ENCODE measurements at places on chromosomes 16 and 17.

GRCh38 chr17:41340494-41340893, 10.1 kb downstream of the KRT33A start:
- DNase-seq: no peak

DNA sequence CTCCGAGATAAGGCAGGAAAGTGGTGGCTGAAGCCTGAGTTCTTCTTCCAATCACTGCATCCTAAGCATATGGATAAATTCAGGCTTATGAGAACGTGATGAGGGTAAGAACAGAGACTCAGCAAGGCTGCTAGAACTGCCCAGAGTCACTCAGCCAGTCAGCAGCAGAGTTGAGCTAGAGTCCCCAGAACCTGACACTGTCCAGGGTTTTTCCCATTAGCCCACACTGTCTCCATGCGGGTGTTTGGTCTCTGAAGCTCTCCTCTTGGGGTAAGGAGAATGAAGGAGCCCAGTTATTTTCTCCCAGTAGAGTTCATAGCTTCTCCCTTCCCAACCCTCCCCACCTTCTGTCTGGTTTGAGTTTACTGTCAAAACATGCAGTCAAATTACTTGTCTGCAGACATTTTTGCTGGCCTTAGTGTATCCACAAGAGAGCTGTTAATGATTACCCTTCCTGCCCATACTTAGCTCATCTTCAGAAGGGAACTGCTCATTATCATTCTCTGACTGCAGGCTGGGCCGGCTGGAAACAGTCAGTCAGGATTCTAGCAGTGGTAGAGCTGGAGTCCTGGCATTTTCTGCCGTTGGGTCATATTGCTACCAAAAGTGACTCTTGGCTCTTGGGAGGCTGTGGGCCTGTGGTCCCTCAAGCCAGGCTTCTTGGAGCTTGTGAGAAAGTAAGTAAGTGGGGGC, 460.0 kb downstream of the HS3ST3B1 start:
- peak; percentile 84 for DNase-seq

- DNase-seq: no peak
Measured at GRCh38 chr17:12918142-12918541, 99.7 kb downstream of the ELAC2 start.

DNA sequence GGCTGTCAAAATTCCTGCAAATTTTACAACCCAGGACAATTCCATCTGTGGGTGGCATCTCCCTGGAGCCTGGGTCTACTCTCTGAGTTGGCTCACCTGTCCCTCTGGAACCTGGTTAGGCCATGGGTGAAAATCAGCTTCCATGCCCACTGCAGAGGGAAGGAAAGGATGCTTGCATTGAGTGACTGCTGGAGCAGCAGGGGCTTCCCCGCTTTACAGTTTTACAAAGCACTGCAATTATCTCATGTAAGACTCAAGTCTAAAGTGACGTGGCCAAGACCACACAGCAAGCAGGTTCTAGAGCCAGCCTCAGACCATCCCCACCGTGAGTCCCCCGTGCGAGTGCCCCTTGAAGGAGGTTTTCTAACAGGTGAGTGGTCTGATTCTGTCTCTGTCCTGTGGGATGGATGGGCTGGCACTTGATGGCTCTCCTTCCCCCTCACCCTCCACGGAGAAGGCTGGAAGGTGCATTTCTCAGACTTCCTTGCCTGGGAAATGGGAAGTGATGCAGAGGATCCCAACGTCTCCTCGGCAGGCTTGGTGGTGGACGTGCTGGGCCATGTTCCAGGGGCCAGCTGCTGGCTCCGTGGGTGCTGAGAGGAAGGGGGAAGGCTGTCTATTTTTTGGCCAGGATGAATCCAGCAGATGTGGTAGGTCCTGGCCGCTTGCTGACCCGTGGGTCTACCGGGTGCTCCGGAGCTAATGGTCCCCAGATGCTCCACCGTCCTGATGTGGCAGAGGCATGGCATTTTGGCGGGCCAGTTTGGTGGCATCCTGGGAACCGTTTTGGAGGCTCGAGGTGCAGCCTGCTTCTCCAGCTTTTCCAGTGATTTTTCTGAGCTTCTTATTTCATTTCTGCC, 26.3 kb upstream of the CBX4 start:
- no peak for DNase-seq

- no peak for DNase-seq
Measured at GRCh38 chr16:86961171-86961601, 356.0 kb downstream of the C16orf95 start.

DNA sequence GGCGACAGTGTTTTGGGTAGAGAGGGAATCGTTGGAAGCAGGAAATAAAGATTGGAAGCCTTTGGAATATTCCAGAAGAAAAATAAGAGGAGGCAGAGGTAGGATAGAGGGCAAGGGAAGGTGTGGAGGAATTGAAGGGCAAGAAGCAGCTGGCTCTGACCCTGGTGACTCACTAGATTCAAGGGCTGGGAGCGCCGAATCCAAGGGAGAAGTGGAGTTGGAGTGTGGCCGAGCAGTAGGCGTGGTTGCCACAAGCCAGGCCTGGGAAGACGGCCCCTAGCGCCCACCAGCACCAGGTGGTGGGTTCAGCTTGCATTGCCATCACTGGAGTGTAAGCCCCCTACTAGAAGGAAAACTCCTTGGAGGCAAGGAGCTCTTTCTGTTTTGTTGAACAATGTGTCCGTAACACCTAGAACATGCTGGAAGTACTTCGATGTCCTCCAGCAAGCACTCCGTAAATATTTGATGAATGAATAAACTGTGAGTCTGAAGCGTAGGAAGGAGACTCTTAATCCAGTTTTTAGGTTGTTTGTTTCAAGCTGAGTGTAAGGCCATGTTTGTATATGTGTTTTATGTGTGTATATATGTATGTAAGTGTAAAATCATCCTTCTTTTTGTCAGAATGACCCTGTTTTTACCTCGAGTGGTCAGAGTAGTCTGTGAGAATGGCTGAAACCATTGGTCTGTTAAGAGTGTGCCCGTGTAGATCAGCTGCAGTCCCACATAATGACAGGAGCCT, 139.5 kb downstream of the CMIP start:
- no peak for DNase-seq

- DNase-seq: no peak
Measured at GRCh38 chr17:75110234-75110937, 617 bp downstream of the ARMC7 start.

- DNase-seq: no peak
Measured at GRCh38 chr17:19537111-19537510, 3.5 kb downstream of the SLC47A1 start.

GRCh38 chr16:86200722-86201121, 301.8 kb downstream of the IRF8 start:
- DNase-seq: no peak

DNA sequence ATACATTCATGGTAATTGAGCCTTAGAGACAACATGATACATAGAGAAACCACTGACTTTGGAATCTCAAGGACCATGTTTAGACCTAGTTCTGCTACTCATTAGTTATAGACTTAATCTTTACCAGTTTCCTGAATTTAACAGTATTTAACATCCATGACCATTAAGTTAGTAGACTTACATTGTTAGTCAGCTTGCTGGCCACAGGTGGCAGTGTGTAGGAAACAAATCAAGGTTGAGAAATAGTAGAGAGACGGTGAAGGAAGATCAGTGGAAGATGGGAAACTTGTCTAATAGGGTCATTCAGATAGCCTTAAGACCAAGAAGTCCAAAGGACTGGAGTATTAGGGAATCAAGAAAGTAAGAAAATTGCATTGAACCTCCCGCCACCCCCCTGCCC, 31.0 kb downstream of the OMG start:
- no peak for DNase-seq

DNA sequence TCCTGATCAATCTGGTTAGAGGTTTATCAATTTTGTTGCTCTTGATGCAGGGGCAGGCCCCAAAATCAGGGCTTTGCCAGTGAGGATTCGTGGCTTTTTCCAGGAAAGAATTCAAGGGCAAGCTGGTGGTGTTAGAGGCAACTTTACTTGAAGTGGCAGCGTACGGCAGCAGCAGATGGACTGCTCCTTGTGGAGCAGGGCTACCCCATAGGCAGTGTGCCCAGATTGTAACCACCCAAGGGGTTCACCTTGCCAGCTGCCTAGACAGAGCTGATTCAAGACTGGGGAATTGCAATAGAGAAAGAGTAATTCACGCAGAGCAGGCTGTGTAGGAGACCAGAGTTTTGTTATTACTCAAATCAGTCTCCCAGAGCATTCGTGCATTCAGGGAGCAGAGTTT, 16.7 kb downstream of the DRC7 start:
- no peak for DNase-seq

- DNase-seq: no peak
Measured at GRCh38 chr17:74552037-74552436, 6.1 kb upstream of the CD300C start.

DNA sequence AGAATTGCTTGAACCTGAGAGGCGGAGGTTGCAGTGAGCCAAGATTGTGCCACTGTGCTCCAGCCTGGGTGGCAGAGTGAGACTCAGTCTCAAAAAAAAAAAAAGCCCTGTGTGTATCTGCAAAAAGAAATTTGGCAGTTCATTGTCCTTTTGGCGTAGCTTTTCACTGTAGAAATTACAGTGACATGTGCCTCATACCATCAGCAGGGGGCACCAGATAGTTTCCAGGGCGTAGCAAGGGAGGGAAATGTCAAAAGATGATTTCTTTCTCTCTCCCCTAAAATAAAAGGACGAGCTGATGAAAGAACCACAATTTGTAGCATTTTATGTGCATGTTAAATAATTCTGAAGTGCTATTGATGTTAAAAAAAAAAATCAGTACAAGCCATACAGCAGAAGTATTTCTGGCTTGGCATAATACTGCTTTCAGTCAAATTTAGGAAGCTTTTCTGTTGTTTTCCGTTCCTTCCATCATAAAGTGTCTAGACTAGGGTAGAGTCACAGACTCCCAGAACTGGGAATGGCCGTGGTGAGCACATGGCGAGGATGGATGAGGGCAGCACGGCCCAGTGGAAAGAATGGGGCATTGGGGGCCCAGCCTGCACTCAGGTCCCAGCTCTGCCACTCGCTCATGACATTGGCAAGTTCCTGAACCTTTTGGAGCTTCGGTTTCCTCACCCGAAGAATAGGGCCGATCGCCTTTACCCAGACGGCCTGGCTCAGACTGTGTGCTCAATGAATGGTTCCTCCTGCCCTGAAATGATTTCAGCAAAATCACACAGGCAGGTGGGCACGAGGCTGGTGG, 59.8 kb upstream of the RPH3AL start:
- DNase-seq: peak; percentile 68

GRCh38 chr16:67302970-67303369, 23.6 kb downstream of the KCTD19 start:
- no peak for DNase-seq

DNA sequence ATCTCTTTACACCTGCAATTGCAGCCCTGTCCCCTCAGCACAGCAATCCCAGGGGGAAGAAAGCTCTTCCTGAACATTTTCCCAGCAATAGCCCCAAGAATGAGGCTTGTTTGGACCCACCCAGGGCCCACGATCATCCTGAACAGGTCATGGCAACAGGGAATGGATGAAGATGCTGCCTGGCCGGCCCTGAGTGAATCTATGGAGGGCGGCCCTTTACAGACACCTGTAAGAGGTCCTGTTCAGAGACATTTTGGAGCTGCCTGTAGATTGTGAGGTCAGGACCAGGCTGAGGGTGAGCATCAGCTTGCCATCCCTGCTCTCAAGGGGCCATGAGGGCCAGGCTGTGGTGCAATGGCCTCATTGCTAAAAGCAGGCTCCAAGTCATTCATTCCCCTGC, 69.1 kb downstream of the COG7 start:
- DNase-seq: no peak

GRCh38 chr17:80119839-80120238, 18.5 kb downstream of the GAA start:
- no peak for DNase-seq

GRCh38 chr17:81995463-81996231, 18.2 kb downstream of the ASPSCR1 start:
- DNase-seq: no peak

- DNase-seq: no peak
Measured at GRCh38 chr17:31475378-31476162, 84.1 kb downstream of the RAB11FIP4 start.

- DNase-seq: peak; percentile 23
Measured at GRCh38 chr17:28928061-28928460, 23.3 kb downstream of the PHF12 start.

DNA sequence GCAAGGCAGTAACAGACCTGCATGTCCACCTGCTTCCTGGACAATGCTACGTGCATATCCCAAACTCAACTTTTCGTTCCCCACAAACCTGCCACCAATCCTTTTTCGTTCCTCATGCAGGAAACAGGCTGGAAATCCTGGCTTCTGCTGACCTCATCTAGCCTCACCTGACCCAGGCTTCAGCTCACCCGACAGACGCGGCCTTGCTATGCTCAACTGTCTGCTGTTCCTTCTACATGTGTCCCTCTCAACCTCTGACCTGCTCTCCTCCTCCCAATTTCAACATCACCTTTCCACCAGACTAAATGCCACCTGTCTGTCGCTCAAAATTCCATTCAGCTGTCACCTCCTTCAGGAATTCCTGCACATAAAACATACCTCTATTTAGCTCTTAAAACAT, 44.5 kb downstream of the XPO6 start:
- no peak for DNase-seq

- DNase-seq: peak; percentile 90
Measured at GRCh38 chr17:78375401-78376151, 2.9 kb upstream of the PGS1 start.

DNA sequence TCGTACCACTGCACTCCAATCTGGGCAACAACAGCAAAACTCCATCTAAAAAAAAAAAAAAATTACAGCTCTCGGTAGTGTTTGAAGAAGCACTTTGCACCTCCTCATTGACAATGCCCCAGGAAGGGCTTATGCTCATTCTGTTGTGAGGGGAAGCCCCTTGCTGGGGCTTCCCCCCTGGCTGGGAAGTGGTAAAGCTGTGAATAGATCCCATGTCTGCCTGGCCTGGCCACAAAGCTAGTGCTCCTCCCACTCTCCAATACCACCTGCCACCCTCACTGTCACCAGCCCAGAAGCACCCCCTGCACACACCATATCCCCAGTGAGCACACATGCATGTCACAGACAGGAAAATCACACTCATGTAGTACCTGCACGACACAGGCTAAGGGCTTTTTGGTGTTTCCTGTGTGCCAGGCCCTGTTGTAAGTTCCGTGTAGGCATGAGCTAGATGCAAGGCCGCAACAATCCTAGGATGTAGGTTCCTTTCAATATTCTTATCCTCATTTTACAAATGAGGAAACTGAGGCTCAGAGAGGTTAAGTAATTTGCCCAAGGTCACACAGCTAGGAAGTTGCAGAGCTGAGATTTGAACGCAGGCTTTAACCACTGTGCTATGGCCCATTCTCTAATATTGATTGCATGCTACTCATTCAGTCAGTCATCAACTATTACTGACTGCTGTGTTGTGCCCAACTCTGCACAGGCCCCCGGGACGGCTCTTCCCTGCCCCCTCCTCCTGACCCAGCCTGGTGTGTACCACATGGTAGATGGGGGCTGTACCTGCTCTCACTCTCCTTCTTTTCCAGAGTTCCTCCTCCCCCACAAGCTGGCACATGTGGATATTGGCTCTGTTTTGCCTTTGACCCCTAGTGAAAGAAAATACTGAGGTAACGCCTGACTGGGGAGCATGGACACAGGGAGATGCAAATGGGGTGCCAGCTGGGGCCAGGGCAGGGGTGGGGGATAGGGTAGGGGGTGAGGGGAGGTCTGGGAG, 11.9 kb upstream of the COL1A1 start:
- DNase-seq: peak; percentile 35

All from fibroblast of skin of scalp (primary cell).